ENCODE measurements at places on chromosomes 5 and 9.
A peak's percentile ranks its signal among the peaks of the same experiment; 100 is the strongest.

DNA sequence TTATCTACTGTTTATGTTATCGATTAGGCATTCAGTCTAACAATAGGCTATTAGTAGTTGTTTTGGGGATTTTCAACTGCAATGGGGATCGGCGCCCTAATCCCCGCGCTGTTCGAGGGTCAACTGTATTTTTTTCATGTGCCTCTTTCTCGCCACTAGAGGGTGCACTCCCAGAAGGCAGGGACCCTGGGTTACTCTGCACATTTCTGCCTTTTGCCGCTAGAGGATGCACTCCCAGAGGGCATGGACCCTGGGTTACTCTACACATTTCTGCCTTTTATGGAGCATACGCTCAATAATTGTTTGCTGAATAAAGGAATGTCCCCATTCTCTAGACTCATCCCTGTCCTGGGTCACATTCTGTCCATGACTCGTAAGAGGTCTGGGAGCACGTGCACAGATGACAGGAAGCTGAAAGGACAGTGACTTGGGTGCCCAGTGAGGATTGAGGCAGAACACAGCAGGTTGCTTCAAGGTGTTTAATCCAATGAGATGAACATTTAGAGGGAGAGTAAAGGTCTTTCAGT is 27.9 kb upstream of the RECK start:
- DNase-seq: peak; percentile 49

DNA sequence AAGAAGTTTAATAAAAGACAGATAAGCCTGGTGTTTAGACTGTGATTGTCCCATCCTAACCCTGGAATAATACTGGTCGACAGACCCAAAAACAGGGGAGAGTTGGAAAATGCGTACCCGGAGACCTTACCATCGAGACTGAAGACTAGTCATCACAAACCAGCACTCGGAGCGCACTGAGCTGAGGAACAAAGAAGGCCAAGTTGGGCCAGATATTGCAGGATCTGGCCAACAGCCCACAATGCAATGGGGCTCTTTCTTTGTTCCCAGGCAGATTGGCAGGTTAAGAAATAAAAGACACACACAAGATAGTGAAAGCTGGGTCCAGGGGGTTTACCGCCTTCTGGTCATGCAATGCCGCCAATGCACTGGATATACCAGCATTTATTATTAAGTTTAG is 188.7 kb upstream of the RAI14 start:
- DNase-seq: no peak

GRCh38 chr9:98091735-98092612 is 27.0 kb downstream of the TRIM14 start:
- DNase-seq: no peak

GRCh38 chr5:151470439-151470838 is 23.0 kb downstream of the SLC36A1 start:
- no peak for DNase-seq

DNA sequence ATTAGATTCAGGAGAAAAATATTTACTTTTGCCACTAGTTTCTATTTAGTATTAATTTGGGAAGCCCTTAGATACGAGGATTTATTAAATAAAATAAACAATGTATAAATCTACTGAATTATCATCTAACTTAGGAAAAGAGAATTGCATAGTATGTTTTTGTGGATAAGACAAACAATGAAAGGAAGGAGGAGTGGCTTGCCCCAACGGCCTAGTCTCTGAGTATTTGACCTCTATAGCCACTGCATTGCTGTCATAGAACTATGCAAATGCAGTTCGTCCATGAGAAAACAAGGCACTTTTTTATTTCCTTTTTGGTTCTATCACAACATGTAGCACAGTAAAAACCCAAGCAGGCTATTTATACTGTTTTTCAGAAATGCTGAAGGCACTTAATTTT is 321.2 kb upstream of the CCNH start:
- no peak for DNase-seq

DNA sequence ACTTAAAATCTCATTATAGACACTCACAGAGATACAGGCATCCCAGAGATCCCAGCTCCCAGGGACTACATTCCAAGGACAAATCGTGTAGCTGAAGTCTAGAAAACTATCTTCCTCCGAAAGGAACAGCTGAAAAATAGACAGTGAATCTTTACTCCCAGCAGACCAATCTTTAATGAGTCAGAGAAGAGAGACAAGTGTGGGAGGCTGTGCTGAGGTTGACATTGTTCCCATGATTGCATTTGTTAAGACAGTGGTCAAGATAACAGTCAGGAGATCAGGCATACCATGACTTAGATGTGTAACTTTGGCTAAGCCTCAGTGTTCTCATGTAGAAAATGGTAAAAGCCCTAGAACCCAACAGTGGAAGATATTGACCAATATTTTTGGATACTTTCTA is 120.7 kb downstream of the PAPPA start:
- no peak for DNase-seq

GRCh38 chr9:115114546-115114945 is 3.4 kb downstream of the TNC start:
- no peak for DNase-seq
